ENCODE measurements at places on chromosomes 12 and 14.
A peak's percentile ranks its signal among the peaks of the same experiment; 100 is the strongest.

DNA sequence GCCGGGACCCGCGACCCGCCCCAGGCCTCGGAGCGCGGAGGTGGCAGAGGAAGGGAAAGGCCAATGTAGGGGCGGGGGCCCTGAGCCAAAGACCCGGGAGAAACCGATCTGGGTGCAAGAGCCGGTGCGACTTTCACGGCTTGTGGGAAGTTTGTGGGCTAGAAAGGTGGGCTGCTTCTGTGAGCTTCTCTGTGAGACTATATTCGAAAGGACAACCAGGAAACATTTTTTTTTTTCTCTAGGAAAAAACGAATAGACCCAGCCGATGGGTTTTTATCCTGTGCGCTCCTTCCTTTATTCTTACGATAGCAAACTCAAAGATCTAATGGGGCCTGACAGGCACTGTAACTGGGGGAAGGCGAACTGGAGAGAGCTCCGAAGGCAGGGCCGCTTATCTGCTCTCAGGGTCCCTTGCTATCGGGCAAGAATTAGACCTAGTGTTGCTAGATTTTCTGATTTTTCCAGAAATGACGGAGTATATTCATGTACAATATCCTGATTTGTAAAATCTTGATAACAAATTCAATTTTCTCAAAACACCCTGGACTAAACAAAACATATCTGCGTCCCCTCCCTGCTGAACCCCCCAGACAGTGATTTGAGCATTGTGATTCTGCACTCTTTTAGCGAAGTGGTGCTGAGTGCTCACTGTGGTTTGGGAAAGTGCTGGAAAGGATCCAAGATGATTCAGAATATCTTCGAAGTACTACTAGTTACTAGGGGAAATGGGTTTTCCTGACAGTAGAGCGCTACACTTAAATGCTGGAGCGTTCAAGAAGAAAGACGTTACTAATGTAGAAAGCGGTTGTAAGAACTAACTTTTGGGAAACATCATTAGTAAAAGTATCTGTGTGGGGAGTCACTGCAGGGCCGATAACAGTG lies 563 bp upstream of the STXBP6 start:
- DNase-seq = no peak

GRCh38 chr12:41485203-41485602 lies 297.1 kb downstream of the PDZRN4 start:
- no peak for DNase-seq

- no peak for DNase-seq
Observed at GRCh38 chr12:6546016-6546415, 9.8 kb downstream of the IFFO1 start.

GRCh38 chr12:122593910-122594309 lies 66.9 kb downstream of the KNTC1 start:
- DNase-seq = no peak

- DNase-seq = no peak
Observed at GRCh38 chr14:23883684-23884540, 69.7 kb upstream of the DHRS4 start.

DNA sequence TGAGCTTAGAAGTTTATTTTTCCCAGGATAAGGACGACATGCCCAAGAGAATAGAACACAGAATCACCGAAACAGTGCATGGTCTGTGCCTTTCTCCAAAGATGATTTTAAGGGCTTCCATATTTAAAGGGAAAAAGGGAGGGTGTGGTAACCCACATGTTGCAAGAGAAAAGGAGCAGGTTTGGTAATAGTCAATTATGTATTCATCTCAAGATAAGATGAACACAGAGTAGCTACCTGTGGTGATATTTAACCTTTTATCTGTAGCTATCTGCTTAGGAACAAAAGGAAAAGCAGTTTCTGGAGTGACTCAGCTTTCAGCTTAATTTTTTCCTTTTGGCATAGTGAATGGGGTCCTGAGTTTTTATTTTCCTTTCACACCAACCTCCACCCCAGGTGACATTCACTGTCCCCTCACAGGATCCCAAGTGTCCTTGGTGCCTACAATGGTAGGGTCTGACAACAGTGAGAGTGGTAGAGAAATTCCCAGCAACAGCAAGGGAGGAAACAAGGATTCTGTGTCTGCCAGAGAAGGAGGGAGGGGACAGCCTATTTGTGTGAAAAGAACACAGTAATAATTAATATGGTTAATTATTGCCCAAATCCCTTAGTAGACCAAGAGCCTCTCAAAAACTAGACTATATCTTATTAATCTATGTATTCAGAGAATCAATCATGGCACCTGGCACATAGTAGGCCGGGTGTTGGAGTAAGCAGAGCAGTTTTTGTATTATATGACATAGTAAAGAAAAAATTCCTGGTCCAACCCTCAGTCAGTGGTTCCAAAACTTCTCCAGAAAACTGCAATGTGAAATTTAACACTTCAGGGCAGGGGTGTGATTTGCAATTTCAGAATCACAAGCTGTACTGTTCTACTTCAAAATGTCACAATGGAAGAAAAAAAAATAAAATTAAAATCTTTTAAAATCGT lies 154.5 kb downstream of the PHLDA1 start:
- DNase-seq = no peak

DNA sequence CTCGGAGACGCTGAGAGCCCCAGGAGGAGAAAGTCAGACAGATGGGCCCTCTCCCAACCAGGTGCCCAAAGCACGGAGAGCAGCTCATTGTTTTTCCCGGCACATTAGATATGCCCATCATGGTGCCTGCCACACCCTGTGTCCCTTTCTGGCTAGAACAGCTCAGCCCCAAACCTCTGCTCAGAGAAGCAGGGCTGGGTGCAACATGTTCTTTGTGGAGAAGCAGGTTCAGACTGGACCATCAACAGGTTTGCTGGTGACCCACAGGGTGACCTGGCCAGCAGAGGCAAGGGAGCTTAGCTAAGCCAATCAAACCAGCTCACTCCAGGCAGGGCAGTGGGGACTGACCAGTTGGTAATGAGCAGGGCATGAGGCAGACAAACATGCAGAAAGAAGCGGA lies 13.4 kb downstream of the RAB15 start:
- DNase-seq = no peak

- DNase-seq = no peak
Observed at GRCh38 chr12:24773996-24774395, 174.9 kb downstream of the BCAT1 start.

GRCh38 chr14:37195327-37195726 lies 2.4 kb upstream of the MIPOL1 start:
- DNase-seq = no peak

- DNase-seq = no peak
Observed at GRCh38 chr14:24535737-24536136, 27.7 kb upstream of the CMA1 start.

GRCh38 chr12:68317047-68317667 lies 15.0 kb downstream of the MDM1 start:
- peak; percentile 21 for DNase-seq

GRCh38 chr14:95313707-95314106 lies 6.0 kb downstream of the CLMN start:
- DNase-seq = no peak

DNA sequence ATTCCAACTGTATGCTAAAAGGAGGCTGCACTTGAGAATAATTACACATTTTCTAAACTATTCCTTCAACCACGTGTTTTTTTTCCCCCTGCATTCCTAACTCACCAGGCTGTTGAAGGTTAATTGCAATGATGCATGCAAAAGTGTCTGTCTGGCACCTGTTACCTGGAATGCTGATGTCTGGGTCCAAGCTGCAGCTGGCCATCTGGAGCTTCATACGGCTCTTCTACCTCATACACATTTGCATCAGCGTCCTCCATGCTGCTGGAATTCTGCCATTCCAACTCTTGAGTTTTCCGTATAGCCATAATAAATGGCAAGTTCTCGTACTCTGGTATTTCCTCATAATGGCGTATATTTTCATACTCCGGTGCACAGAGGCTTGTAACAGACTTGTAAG lies 8.6 kb downstream of the FGD6 start:
- no peak for DNase-seq

DNA sequence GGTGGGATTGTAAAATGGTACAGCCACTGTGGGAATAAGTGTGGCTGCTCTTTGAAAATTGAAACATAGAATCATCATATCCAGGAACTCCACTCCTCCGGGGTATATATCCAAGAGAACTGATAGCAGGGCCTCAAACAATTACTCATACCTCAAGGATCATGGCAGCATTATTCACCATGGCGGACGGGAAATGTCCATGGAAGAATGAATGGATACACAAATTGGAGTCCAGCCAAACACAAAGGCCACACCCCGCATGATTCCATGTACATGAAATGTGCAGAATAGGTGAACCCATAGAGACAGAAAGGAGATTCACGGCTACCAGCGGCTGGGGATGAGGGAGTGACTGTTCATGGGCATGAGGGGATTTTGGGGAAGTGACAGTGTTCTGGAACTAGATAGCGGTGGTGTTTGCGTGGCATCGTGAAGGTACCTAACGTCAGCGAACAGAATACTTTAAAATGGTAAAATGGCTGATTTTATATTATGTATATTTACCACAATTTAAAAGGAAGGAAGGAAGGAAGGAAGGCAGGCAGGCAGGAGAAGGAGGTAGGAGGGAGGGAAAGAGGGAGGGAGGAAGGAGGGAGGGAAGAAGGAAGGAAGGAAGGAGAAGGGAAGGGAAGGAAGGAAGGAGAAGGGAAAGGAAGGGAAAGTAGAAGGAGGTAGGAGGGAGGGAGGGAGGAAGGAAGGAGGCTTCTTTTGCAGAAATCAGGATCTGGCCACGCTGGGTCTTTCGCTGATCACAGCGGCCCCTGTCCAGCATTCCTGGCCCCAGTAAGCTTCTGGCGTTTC lies 14.1 kb upstream of the NCOR2 start:
- no peak for DNase-seq

- DNase-seq = no peak
Observed at GRCh38 chr12:108772891-108773797, 41.8 kb upstream of the CORO1C start.

GRCh38 chr12:42010257-42010656 lies 134.4 kb downstream of the GXYLT1 start:
- DNase-seq = no peak

GRCh38 chr14:49939884-49940510 lies 47.1 kb downstream of the ARF6 start:
- no peak for DNase-seq

- no peak for DNase-seq
Observed at GRCh38 chr14:106343626-106344025, 817.2 kb downstream of the TMEM121 start.

DNA sequence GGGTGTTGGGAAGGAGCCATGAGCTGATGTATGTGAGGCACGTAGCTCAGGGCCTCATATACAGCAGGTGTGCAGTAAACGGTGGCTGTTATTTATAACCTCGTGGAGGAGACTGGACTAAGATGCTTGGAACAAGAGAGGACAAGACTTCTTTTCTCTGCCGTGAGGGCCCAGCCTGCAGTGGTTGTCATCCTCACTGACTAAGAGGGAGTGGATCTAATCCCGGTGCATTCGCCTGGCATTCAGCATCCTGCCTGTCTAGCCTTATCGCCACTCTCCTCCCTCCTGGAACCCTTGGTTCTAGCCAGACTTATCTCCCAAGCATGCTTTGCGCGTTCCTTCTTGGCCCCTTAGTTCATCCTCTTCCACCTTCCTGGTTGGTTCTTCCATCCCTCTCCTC lies 3.9 kb downstream of the TSPAN9 start:
- no peak for DNase-seq

GRCh38 chr12:93733358-93733757 lies 56.2 kb downstream of the CRADD start:
- DNase-seq = no peak

DNA sequence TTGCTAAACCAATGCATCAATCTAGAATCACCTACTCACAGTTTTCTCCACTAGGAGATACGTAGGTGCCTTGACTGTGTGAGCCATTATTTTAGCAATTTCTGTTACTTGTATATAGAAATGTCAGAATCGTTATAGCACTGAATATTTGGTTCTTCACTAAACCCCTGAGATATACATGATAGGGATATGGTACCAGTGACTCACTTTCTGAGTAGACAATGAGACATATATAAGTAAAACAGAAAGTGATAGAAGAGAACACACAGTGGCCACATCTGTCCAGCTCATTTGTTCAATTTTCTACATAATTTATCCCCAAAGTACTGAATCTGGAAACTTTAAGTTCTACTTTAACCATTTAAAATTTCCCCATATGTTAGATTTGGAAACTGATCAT lies 1505.5 kb upstream of the TMEM132C start:
- DNase-seq = no peak

DNA sequence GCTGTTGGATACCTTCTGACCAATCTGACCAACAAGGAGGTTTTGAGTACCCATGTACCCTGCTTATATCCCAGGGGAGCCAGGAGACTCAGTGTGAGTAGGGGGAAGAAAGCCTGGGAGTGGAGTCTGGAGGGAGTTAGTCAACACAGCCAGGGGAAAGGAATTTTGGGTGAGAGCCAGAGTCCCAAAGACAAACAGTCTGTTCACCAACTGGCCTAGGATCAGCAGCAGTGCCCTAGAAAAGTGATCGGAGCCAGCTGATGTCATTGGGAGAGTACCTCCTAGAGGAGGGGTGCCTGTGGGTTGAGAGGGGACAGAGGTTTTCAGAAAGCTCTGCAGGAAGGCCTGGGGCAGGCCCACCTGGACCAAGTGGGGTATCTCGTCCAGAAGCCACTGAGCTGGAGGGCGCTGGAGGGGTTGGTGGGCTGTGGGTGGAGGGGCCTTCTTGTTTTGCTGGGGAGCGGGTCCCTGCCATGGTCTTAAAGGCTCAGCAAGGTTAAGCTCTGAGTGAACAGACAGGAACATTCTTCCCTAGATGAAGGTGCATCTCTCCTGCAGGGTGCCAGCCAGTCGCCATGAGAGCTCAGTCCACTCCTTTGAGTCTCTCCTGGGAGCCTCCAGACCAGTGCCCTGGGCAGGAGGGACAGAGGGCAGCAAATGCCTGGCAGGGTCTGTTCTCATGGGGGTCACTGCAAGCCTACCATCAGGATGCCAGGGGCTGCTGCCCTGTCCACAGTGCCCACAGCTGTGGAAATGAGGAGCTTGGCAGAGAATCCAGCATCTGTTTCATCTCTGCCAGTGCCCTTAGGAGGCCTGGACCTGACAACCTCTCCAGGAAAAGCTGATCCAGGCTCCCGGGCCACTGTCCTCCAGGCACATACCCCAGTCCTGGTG lies 63.6 kb downstream of the CHGA start:
- no peak for DNase-seq
